ENCODE measurements at places on chromosomes 1 and 21.

DNA sequence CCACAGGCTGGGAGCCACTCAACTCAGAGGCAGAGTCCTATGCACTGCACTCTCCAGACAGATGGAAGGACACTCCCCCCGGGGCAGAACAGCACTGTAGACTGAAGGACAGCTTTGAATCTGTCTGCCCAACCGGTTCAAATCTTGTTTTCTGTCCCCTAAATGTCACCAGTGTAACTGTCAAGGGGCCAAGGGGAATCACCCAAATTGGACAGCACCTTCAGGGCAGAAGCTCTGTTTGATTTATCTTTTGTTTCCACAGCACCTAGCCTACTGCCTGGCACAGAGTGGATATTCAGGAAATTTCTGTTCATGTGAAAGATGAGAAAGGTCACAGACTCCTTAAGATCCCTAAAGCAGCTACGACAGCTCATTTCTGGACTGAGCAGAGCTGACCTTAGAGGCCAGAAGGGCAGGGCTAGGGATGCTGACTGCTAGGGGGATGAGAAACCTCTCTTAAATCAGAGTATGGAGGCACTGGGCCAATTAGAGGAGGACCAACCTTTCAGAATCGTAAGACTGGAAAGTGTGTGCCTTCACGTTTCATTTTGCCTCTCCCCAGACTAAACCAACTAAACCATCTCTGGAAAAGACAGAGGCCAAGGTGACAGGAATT, 41.0 kb downstream of the ITPKB start:
- DNase-seq: no peak

DNA sequence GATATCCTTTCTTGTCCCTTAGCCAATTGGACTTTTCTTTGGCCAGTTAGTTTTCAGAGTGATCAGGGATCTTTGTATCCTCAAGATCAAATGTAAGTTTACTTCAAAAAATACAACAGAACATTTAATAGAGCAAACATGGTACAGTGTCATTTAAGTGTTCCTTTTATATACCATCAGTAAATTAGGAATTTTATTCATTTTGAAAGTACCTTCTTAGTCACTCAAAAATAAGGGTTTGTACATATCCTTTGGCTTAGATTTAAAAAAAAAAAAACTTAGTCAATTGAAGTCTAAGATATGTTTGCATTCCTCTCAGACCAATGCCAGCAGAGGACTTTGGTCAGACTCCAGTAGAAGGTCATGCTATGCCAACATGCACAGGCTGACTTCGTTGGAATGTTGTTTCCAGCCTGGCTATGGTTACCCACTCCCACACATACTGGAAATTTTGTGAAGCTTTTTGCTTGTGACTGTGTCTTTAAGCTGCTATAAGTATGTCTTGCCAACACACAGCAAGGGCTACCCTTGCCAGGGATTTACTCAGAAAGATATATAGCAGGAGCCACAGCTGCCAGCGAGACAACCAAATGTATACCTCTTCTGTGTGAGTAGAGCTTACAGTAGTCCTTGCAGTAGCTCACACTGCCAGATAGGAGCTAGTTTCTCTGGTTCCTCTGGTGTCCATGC, 81.5 kb upstream of the LRIF1 start:
- DNase-seq: no peak

- peak; percentile 68 for DNase-seq
Measured at GRCh38 chr1:209692745-209693504, 11.7 kb upstream of the HSD11B1 start.

DNA sequence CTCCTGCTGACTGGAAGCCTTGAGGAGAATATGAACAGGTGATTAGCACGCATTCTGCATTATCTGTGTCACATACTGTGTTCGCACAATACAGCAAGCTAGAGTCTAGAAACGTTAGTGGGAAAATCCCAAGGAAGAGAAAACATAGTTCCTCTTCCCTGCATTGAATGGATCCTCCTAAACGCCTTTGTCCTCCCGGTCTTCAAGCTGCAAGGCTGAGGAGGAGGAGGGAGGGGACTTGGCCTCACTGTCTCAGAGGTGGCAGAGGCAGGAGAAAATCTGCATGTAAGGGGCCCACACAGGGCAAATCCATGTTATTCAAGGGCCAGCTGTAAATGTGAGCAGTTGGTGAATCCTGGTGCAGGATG, 34.4 kb downstream of the WNT9A start:
- DNase-seq: no peak

- DNase-seq: no peak
Measured at GRCh38 chr1:114901814-114902213, 47.2 kb downstream of the SYCP1 start.

- DNase-seq: no peak
Measured at GRCh38 chr1:183077097-183077496, 53.9 kb downstream of the LAMC1 start.

DNA sequence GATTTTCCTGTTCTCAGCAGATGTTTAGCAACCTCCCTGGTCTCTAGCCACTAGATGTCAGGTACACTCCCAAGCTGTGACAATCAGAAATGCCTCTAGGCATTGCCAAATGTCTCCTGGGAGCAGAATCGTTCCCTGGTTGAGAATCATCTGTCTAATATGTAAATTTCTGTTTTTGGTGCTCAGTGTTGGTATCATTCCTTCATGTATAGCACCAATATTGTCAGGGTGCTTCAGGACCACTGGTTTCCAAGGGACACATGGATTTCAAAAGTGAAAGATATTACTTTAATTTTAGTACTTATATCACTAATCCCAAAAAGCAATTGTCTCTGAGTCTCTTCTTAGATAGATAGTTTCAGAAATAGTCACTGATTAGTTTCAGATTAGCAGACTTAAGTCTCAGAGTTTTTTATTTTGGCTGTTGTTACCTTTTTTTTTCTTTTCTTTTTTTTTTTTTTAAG, 160.1 kb downstream of the PTPRC start:
- DNase-seq: no peak

DNA sequence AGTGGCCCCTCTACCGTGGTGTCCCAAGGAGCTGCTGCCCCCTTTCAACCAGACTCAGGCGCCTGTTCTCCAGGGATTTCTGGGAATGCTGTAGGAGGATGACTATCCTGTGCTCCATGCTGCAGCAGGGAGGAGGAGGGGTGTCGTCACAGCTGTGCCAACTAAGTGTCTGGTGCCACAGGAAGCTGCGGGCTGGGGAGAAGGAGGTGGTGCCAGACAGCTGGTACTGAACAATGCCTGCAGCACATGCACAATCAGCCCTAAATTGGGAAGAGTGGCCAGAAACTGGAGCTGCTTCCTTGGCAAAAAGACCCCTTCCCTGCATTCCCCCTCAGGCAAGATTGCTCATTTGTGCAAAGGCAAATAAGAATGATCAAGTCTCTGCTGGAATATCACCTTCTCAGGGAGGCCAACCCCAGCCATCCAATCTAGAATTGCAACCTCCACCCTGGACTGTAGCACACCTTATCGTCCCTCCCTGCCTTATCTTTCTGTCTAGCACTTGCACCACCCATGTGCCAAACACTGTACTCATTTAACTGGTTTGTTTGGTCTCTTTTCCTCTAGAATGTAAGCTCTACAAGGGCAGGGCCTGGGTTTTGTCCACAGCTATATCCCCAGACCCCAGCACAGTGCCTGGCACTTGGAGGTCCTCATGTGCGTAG, 33.3 kb downstream of the LAMB3 start:
- no peak for DNase-seq

DNA sequence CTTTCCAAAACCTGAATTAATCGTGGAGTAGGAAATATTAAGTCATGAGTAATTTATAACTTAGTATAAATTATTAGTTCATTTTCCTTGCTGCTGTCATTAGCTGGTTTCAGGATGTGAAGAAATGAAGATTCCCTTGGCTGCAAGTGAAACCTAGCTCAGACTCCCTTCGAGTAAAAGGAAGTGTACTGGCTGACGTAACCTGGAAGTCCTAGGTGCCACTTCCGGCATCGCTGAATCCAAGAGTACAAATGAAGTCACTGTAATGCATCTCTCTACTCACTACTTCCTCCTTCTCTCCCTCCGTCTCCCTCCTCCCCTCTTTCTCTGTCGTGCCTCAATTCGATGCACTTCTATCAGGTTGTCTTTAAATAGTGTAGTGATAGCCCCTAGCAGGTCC, 28.8 kb downstream of the ZP4 start:
- DNase-seq: no peak

- DNase-seq: no peak
Measured at GRCh38 chr1:26797627-26798026, 9.9 kb downstream of the PIGV start.

DNA sequence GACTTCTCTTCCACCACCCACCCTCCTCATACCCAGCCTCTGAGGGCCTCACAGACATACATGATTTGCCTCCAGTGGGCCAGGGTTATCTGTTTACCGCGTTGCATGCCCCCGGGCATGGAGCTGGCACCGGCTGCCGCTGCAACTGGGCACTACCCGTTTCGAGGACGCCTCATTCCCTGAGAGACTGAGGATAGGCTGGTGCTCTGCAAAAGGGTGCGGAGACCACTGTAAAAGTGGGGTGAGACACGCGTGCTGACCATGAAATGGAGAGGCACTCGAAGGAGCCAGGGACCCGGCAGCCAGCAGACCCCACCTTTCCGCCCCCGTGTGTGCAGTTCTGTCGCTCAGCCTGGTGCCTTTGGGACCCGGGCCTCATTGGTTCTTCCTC, 20.6 kb downstream of the TP73 start:
- no peak for DNase-seq

- no peak for DNase-seq
Measured at GRCh38 chr1:168291222-168291837, 10.7 kb downstream of the TBX19 start.

DNA sequence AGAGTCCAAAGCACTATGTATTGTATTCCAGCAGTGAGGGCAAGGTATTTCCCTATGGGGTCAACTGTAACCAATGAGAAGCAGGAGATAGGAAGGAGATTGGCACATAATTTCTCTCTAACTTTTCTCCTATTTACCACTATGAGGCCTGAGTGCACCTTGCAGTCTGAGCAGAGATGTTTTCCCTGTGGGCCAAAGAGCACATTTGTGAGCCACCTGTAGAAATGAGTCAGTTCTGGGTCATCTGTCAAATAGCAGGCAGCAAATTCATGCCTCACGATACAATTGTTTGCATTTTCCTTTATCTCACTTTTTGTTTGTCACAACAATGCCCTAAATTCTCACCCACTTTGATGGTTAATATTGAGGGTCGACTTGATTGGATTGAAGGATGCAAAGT, 547.2 kb upstream of the NCAM2 start:
- no peak for DNase-seq

DNA sequence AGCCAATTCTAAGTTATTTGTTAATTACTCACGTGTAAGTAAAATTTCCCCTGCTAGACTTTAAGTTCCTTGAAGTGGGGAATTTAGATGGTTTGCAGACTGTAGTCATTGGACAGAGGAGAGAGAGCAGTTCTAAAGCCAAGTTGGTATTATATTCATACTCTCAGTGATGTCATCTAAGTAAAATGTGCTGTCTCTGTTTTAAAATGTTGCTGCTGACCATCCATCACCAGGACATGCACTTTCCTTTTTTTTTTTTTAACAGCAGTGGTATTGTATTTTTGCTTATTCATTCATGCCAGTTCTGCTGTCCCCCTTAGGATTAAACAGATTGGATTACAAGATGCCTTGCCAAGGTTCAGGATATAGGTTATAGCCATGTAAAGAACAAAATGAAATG, 2.3 kb downstream of the TTLL7 start:
- no peak for DNase-seq

DNA sequence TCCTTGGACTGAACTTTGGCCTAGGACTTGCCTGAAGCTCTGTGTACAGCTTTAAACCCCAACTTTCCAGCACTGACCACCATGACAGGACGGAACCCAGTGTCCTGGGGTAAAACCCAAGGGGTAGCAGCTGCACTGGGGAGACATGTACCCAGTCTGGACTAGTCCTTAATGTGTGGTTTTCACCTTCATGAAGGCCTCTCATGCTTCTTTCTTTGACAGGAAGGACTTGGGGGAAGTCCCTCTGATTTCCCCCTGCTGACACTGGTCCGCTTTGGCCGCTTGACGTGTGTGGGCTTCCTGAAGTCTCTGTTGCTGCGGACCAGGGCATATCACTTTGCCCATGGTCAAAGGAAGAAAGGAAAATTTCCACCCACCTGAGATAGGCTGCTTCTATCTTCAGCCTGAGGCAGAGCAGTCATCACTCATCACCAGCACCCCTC, 66.3 kb upstream of the PRDX6 start:
- DNase-seq: no peak

- DNase-seq: peak; percentile 49
Measured at GRCh38 chr1:210143465-210144062, 89.0 kb upstream of the SERTAD4 start.

GRCh38 chr1:176177764-176178163, 29.3 kb downstream of the COP1 start:
- no peak for DNase-seq

DNA sequence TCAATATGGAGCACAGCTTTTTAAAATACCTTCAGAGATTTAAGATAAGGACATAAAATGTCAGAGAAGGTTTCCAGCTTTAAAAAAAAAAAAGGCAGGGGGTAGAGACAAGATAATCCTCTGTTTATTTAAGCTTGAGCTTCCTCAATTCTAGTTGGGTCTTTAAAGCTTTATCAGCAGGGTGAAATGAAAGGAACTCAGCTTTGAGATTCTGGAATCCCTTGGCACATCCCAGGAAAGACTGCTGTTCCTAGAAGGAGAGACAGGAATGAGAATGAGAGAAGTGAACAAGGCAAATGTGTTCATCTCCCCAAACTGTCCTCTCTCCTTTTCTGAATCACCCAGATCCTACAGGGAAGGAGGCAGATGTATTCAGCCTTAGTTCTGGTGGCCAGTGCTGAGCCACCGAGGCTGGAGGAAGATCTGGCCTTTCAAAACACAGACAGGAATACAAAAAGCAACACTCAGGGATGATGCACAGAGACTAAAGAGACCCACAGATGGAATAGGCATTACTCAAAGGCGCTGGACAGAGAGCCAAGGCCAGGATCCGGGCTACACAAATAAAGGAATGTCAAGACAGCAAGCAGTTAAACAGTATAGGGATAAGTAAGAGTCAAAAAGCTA, 385.8 kb upstream of the DUSP10 start:
- no peak for DNase-seq

DNA sequence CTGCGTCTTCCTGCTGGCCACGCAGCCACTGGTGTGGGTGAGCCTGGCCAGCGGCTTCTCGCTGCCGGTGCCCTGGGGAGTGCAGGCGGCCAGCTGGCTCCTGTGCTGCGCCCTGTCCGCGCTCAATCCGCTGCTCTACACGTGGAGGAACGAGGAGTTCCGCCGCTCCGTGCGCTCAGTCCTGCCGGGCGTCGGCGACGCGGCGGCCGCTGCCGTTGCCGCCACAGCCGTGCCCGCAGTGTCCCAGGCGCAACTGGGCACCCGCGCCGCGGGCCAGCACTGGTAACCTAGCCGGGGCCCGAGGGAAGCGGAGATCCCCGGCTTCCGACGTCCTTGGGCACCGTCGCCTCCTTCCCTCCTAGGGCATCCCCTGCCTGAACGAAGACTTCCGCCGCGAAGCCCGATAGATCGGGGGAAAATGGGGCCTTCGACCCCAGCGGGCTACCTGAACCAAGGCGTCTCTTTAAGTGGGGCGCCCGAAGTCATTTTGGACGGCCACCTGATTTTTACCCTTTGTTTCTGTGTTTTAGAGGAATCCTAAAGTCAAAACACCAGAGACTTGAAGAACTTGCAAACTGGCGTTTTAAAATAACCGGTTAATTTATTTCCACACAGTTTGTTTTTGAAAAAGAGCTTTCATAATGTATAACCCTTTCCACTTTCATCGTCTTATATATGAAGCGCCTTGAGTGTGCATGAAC, 2.0 kb downstream of the GPR88 start:
- DNase-seq: no peak

All from KBM-7 (cell line).